ENCODE measurements at places on chromosomes 4 and X.

- DNase-seq, result no peak
These were observed 169.4 kb downstream of the MGST2 start for GRCh38 chr4:139834981-139835391.

GRCh38 chr4:81030061-81030980, at the start of gene BMP3:
BMP3 (plus strand) TSS chr4:81030708; CDS start chr4:81031285, 577 bp downstream.
- DNase-seq, result no peak

DNA sequence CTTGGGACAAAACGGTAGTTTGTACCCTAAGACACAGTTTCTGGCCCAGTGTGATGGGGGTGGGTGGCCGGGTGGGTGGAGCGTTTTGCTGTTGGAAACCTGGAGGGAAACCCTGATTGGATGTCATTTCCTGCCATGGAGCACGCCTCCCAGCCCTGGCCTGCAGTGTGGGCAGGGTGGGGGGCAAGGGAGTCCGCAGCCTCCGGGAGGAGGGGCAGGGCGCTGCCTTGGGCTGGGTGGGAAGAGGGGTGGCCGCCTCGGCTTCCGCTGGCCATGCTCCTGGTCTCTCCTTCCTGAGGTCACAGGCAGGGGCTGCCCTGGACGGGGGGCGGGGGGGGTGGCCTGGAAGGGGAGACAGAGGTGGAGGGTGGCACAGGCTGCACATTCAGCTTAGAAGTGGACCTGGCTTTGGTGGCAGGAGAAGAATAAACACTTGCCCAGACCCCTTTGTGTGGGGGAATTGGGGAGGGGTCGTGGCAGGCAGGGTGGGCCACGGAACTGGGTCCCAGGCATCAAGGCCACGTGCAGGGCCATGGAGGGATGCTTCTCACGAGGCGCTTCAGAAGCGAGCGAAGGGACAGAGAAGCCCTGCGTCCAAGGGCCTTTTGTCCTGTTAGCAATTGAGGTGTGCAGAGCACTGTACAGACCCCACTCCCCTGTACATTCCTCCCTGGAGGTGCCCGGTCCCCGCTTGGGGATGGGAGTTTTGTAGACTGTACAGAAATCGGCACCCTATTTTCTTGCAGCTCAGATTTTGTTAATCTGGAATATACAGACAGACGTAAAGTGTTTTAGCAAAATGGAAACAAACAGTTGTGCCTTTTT, 6.2 kb downstream of the NAT8L start:
- no peak for DNase-seq

GRCh38 chrX:66200050-66200664, 36.1 kb downstream of the HEPH start:
- DNase-seq, result no peak

DNA sequence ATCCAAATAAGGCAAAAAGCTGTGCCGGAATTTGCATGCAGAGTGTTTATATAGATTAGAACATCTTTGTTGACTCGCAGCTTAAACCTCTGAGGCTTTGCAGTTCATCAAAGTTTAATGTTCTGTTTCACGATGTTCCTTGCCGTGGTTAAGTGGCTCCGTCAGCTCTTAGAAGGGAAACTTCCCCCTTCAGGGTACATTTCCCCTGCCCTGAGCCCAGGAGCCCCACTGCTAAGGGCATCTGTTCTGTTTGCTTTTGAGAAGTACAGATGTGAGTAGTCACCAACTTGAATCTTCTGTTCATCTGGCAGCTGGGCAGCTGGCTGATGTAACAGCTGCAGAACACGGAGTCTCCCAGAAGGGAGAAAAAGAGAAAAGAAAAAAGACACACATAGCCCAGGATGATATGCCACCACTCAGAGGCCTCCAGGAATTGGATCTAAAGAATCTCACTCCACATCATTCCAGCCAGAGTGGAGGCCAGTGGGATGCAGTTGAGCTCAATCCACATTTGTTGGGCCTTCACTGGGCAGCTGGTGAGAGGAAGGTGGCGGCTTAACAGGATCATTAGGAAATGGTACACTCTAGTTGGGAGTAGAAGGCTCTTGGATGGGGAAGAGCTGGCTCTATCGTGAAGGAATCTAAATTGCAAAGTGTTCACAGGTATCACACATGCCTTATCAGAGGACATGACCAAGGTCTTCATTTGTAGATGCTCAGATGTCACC, 178.7 kb upstream of the RBPJ start:
- DNase-seq, result no peak

- DNase-seq, result no peak
These were observed 107.6 kb upstream of the C1QTNF7 start for GRCh38 chr4:15320121-15320678.

All from CD4-positive, alpha-beta T cell treated with Interleukin-6 for 4 hours (primary cell).